ENCODE measurements at places on chromosomes 2 and 18. TPM values are rescaled to one million over a fixed set of nuclear protein-coding genes. Genes with fewer than 3 reads are reported as not detected.

- DNase-seq: no peak
Observed at GRCh38 chr2:143139835-143140393, 10.7 kb downstream of the ARHGAP15 start.

DNA sequence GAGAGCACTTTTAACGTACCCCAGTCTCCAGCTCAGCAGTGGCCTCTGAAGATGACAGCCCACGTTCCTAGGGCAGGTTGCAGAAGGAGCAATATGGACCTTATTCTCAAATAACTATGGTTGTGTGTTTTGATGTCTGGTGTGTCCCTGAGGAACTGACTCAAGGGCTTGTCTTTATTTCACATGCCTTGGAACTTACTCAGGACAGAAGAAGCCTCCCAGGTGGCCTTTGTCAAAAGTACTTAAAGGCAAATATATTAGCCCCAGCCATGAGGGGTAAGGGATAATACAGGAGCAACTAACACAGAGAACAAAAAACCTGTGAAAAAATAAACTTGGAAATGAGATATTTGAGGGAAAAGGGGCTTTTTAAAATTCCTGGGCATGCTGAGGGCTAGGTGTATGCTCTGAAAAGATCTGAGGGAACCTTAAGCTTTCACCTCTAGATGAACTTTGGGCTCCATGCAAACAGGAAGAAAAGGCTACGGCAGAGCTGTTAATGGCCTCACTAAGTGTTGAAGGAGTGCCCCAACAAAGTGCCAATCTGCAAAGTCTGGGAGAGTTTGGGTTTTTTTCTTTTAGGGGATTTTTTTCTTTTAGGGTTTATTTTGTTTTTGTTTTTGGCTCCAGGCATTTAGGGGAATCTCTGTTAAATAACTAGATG, 40.3 kb downstream of the SRBD1 start:
- DNase-seq: no peak

TSPYL6 gene
- not detected for total RNA-seq

SGPP2 gene
- total RNA-seq: 0.55 TPM

FZD7 gene
- 0.12 TPM for total RNA-seq

GRCh38 chr2:215831296-215831913, 181.9 kb downstream of the MREG start:
- DNase-seq: peak; percentile 15
